H7 (cell line): ENCODE measurements at places on chromosomes 7 and 10. TPM values are rescaled to one million over a fixed set of nuclear protein-coding genes. Genes with fewer than 3 reads are reported as not detected.

DNA sequence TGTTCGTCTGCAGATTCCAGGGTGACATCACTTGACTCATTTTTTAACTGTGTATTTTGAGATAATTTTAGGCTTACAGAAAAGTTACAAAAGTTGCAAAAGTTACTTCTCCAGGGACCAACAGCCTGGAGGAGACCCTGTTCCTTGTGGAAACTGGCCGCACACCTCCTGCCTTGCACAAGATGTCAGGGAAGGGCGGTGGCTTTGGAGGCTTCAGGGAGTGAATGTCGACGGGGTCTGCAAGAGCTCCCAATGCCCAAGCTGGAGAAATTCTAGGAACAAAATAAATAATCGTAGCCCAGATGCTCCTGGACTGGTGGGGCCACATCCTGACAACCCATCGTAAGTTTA lies 62.2 kb upstream of the FAM20C start:
- no peak for DNase-seq

DNA sequence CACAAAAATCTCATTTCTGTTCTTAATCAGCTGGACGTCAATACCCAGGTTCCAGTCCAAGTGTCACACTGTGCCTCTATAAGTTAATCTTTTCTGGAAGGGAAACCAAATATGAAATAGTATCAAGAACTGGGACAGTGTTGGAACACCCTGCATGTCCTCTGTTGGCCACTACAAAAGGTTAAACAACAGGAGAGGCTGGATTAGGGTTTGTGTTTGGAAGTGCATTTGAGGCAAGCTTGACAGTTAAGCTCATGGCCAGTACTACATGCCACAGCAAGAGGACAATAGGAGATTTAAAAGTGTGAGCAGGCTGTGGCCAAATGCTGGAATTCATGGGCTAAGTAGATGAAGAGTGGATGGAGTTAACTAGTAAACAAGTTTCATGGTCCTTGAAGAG lies 751.5 kb downstream of the AUTS2 start:
- no peak for DNase-seq

DNA sequence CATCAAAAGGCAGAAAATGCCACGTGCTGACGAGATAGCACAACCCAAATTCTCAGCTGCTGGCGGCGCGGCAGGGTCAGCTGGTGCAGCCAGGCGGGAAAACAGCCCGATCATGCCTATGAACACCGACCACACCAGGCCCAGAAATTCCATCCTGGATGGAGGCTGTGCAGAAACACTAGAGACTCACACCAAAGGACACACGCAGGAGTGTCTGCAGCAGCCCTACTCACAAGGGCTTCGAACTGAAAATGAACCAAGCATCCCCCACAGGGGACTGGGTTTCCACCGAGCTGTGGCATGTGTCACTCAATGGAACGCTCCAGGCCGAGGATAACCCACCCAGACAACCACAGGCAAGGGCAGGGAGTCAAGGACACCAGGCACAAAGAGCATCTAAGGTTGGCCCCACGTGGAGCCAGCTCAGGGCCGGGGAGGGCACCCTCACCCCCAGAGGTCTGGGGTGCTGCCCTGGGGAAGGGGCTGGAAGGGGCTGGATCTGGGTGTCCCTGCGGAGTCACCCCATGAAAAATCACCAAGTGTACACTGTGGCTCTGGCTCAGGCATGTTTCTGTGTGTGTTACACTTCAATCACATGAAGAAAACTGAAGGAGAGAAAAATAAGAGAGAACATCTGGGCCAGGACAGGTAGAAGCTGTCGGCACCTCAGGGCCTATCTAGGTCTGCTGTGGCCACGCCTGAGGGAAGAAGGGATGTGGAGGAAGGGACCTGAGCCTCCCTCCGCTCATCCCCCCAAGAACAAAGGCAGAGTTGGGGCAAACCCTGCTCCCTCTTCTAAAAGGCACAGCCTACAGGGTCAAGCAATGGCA lies 33.0 kb downstream of the RASGEF1A start:
- peak; percentile 39 for DNase-seq

GRCh38 chr7:1707756-1708595 lies 37.9 kb downstream of the ELFN1 start:
- peak; percentile 71 for DNase-seq

- DNase-seq = no peak
These were observed 108.8 kb downstream of the SPAG6 start for GRCh38 chr10:22453948-22454591.

DNA sequence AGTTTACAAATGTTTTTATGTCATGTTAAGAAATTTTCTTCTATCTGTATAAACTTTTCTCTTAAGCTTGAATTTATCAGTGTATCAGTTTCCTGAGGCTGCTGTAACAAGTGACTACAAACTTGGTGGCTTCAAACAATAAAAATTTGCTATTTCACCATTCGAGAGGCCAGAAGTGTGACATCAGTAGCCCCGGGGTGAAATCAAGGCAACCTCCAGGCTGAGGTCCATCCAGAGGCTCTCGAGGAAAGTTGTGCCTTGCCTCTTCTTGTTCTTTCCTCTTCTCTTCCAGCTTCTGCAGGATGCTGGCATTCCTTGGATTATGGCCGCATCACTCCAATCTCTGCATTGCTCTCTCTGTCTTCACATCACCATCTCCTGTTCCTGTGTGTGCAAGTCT lies 6.5 kb upstream of the BEND7 start:
- DNase-seq = no peak

The ERV3-1 gene
- total RNA-seq = 5.0 and 5.5 TPM in 2 replicates

The SPRN gene
- total RNA-seq = 0.18 TPM in 1 of 2 replicates, not detected in the other

The SUGCT gene
- total RNA-seq = 3.2 and 4.3 TPM in 2 replicates

The GRID1 gene
- 0.22 and 0.31 TPM in 2 replicates for total RNA-seq

The COL17A1 gene
- total RNA-seq = 0.59 and 1.0 TPM in 2 replicates
